T-cell (primary cell): ENCODE measurements at places on chromosomes 6 and 20.
A peak's percentile ranks its signal among the peaks of the same experiment; 100 is the strongest.

- H3K27me3 ChIP-seq, result no peaks in the 10 kb centered on the region
- peaks cover 5% of the 10 kb centered on the region for H3K36me3 ChIP-seq
- no peak overlapping the region for H3K27ac ChIP-seq
- no peak overlapping the region for H3K4me3 ChIP-seq
- H3K4me1 ChIP-seq, result peaks cover 9% of the 10 kb centered on the region
- no peak for DNase-seq
Observed at GRCh38 chr6:131225127-131225526, 89.9 kb downstream of the AKAP7 start.

GRCh38 chr20:37007898-37008649 lies 56.6 kb upstream of the SAMHD1 start:
- H3K36me3 ChIP-seq, result no peaks in the 10 kb centered on the region
- no peaks in the 10 kb centered on the region for H3K27me3 ChIP-seq
- peak; percentile 36 for DNase-seq
- peak overlapping the region; percentile 55 for H3K27ac ChIP-seq
- no peak overlapping the region for H3K4me3 ChIP-seq

DNA sequence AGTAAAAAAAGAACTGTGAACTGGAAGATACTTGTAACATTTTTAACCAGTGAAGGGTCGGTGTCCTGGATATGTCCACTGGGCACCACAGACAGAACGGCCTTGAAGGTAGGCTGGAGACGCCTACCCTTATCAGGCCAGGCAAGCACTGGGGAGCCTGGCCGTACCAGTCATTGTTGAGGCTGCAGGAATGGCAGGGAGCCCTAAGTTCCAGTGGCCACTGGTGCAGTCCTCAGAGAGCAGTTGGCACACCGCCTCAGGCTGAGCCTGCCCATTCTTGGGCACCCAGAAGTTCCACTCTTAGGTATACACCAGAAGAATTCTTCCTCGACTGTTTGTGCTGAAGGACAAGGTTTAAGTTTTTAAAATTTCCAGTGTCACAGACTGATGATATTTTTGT lies 20.5 kb downstream of the DNAJC5 start:
- H3K4me3 ChIP-seq, result no peak overlapping the region
- no peak for DNase-seq
- no peak overlapping the region for H3K27ac ChIP-seq
- H3K4me1 ChIP-seq, result peaks cover 4% of the 10 kb centered on the region
- no peaks in the 10 kb centered on the region for H3K27me3 ChIP-seq
- H3K36me3 ChIP-seq, result peaks cover 19% of the 10 kb centered on the region

DNA sequence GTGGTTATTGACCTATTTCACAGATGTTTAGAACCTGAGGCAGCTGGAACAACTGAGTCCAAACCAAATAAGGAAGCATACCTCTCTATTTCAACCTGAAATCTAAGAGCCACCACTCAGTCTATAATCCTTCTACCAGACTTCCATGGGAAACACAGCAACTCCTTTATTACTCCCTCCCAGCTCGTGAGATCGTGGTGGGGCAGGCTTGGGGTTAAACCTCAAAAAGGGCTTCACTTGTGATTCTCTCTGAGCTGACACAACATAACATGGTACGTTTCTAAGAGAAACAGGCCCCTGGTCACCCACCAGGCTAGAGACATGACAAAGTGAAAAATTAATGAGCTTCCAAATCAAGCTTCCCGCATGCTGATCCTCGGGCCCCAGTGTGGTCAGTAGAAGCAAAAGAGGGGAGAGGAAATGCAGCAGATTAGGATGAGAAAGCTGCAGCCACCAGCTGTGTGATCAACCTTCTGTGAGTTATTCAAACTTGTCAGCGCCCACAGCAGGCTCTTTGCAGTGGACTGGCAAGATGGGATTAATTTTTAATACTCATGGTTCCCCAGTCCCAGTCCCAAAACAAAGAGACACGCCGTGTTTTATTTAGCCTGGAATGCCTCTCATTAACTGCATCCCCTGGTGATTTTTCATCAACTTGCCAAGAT lies 9.3 kb downstream of the PKHD1 start:
- peaks cover 4% of the 10 kb centered on the region for H3K27me3 ChIP-seq
- H3K4me1 ChIP-seq, result no peaks in the 10 kb centered on the region
- no peaks in the 10 kb centered on the region for H3K36me3 ChIP-seq
- no peak overlapping the region for H3K27ac ChIP-seq

DNA sequence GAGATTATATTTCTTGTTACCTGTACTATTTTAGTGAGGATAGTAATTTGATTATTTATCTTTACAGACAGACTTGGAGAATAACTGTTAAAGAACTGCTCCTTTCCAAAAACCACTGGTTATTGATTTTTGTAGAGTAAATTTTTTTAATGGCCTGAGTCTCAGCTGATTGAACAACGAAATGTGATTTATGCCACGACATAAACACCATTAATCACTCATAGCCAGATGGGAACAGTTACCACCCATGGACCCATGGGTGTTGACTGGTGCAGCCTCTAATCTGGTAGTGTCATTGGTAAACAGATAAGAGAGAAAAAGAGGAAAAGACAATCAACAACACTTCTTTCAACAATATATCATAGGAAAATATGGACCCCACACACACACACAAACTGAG lies 101.4 kb upstream of the BEND6 start:
- H3K27me3 ChIP-seq, result peaks cover 27% of the 10 kb centered on the region
- peaks cover 11% of the 10 kb centered on the region for H3K4me1 ChIP-seq
- no peaks in the 10 kb centered on the region for H3K36me3 ChIP-seq
- no peak overlapping the region for H3K4me3 ChIP-seq
- DNase-seq, result no peak
- H3K27ac ChIP-seq, result no peak overlapping the region

DNA sequence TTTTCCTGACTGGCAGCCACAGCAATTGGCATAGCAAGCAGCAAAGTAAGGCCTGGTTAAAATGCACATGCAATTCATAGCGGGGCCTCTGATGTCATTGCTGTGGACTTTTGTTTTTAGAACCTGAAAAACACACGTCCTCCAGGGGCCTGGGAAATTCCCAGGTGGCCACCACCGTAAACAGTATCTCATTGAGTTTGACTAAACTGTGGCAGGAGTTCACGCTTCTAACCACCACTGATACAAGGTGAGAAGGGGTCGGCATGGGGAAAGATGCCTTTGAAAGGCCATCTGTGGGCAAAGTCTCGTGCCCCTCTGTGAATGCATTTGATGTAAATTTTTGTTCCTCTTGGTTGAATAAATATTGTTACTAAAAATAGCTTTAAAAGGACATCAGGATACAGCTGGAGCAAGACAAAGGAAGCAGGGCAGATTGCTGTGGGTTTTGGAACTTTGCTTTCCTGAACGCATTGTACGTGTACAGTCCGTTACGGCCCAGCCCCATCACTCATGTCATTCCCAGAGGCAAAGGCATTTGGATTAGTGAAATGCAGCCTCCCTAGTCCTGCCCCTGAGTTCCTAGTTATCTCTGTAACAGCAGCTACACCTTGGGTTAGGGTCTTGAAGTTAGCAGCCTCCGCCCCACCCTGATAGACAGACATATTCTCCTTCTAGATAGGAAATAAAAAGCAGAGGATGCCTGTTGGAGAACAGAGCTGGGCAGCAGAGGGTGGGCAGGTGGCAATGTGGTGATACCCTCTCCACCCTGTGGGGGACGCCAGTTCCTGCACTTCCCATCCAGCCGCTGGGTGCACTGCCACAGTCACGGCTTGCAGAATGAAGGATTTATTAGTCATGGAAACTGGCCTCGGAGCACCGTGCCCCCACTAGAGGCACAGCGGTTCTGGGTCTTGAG lies 80.3 kb downstream of the ZDHHC14 start:
- H3K27ac ChIP-seq, result no peak overlapping the region
- H3K27me3 ChIP-seq, result no peaks in the 10 kb centered on the region
- DNase-seq, result peak; percentile 38

- no peak overlapping the region for H3K4me3 ChIP-seq
- H3K36me3 ChIP-seq, result no peaks in the 10 kb centered on the region
- H3K27me3 ChIP-seq, result no peaks in the 10 kb centered on the region
- no peak overlapping the region for H3K27ac ChIP-seq
- DNase-seq, result no peak
Observed at GRCh38 chr6:88748141-88748540, 215.3 kb downstream of the RNGTT start.

DNA sequence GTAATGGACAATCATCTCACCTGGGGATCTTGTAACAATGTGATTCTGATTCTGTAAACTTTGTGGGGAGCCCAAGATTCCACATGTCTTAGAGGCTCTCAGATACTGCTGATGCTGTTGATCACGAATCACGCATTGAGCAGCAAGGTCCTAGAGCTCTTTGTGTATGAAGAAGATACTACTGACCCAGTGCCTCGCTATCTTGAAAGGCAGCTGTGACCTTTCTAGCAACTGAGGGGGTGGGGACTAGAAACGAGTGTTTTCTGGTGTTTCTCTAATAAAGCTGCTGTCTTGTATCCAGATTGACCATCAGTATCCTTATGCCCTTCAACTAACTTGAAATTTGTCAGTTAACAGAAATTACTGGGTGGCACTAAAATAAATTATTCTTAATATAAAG lies 142.9 kb downstream of the MTHFD1L start:
- H3K4me1 ChIP-seq, result peaks cover 16% of the 10 kb centered on the region
- H3K4me3 ChIP-seq, result no peak overlapping the region
- H3K27me3 ChIP-seq, result no peaks in the 10 kb centered on the region
- H3K36me3 ChIP-seq, result no peaks in the 10 kb centered on the region
- DNase-seq, result no peak
- no peak overlapping the region for H3K27ac ChIP-seq

DNA sequence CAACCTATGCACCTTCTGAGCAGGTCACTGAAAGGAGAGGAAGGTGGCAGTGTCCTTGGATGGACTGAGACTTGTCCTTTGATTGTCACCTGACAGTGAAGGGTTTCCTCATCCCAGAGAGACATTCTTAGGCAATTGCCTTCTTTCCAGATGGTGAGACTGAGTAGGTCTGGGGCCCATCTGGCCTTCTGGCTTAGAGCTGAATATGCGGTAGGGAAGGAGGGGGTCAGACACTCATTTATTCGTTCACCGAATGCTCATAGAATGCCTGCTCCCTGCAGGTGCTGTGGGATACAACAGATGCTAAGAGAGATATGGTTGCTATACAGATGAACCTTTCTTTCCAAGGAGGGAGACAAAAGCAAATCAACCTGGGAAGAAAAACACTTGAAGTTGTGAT lies 76.8 kb downstream of the BMP6 start:
- H3K27me3 ChIP-seq, result no peaks in the 10 kb centered on the region
- no peak overlapping the region for H3K27ac ChIP-seq
- H3K36me3 ChIP-seq, result no peaks in the 10 kb centered on the region
- H3K4me3 ChIP-seq, result no peak overlapping the region
- DNase-seq, result no peak
- no peaks in the 10 kb centered on the region for H3K4me1 ChIP-seq

DNA sequence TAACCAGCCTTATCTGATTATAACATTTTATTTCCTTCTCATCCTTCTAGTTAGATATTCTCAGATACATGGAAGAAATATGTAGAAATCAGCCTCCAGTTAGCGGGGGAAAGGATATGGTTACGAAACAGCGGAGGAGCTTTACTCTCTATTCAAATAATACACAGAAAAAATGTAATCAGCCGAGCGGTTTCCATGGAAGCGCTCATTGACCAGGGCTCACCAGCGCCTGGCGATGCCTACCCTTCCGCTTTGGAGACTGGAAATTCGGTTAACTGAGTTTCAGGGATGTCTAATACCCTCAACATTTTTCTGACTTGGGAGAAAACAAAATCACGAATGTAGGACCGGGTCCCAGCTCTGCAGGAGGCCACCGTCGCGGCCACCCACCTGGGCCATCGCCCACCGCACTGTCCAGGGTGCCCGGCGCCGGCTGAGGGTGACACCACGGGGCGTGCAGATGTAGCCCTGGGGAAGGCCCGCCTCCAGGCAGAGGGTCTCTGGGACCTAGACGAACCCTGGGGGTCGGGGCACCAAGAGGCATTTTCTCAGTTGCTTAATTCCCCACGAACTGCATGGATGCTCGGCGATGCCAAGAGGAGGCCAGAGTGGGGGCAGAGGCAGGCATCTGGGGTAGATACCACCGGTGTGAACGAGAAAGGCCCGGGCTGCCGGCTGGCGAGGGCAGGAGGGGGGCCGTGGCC lies 1.7 kb downstream of the PRR18 start:
- peaks cover 17% of the 10 kb centered on the region for H3K4me1 ChIP-seq
- no peak overlapping the region for H3K27ac ChIP-seq
- H3K4me3 ChIP-seq, result peak overlapping the region; percentile 51
- H3K27me3 ChIP-seq, result peaks cover 4% of the 10 kb centered on the region

- H3K4me1 ChIP-seq, result peaks cover 4% of the 10 kb centered on the region
- no peaks in the 10 kb centered on the region for H3K36me3 ChIP-seq
- no peak overlapping the region for H3K27ac ChIP-seq
- no peak for DNase-seq
- peaks cover 13% of the 10 kb centered on the region for H3K27me3 ChIP-seq
- no peak overlapping the region for H3K4me3 ChIP-seq
Observed at GRCh38 chr6:44624936-44625573, 237.5 kb downstream of the CDC5L start.

GRCh38 chr20:46200582-46201570 lies 82.8 kb downstream of the CD40 start:
- no peak for DNase-seq
- H3K27me3 ChIP-seq, result no peaks in the 10 kb centered on the region
- no peak overlapping the region for H3K4me3 ChIP-seq
- H3K4me1 ChIP-seq, result peaks cover 19% of the 10 kb centered on the region
- H3K36me3 ChIP-seq, result no peaks in the 10 kb centered on the region
